Stimulated activated CD4-positive, alpha-beta T cell treated with anti-CD3 and anti-CD28 coated beads, Interleukin-15, amount 100 ng/mL, for 1 hour (primary cell): ENCODE measurements at places on chromosomes 7 and 10.

- no peak for DNase-seq
Observed at GRCh38 chr7:99497766-99498545, 2.1 kb downstream of the ZNF394 start.

DNA sequence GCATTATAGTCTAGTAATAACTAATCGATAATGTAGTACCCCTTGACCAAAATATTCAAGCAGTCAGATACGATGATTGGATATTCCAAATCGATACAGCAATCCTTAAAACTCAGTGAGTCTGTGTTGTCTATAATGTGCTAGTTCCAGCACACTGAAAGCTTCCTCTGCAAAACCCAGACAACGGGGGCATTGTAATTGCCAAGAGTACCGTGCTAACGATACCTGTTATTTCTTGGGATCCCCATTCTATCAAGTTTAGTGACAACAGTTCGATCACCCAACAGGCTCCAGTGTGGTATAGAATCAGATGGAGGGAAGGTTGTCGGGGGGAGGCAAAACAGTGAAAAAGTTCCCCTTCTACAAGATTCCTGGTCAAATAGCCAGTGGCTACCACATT, 865 bp downstream of the ZNF438 start:
- DNase-seq, result no peak

- DNase-seq, result no peak
Observed at GRCh38 chr7:11539853-11540252, 292.1 kb downstream of the THSD7A start.

DNA sequence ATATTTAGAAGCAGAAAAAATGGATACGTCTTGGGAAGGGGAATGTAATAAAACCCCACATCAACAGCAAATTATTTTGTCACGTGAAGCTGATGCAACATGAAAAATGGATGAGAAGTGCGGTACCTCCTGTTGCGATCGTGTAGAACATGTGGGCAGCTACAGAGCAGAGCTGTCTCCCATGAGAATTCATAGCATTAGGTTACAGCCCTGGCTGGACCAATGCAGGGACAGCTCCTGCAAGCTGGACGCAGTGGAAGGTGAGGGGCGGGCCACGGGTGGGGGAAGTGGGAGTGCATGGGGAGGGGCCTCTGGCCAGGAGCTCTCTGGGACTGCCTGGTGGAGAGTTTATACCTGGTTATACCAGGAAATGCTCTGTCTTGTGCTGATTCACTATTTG, 120.3 kb downstream of the GATA3 start:
- no peak for DNase-seq

GRCh38 chr10:61953183-61953582, 51.7 kb downstream of the ARID5B start:
- DNase-seq, result no peak

GRCh38 chr7:41206267-41206666, 496.6 kb downstream of the INHBA start:
- no peak for DNase-seq

DNA sequence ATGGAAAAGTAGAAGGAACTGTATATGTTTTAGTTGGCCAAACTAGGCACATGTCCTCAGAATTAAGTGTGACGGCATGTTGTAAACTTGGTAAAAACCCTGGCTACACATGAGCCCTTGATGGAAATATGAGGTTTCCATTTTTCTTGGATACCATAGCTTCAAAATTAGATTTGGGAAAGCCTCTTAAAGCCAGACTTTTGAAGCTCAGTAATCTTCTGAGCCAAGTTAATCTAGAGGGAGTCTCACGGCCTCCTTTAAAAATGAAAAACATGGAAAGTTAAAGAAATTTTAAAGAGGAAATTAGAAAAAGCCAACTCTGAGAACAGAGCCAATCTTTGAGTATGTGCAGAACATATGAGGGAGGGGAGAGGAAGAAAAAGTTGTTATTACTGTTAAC, 376.0 kb downstream of the CTNNA3 start:
- no peak for DNase-seq

DNA sequence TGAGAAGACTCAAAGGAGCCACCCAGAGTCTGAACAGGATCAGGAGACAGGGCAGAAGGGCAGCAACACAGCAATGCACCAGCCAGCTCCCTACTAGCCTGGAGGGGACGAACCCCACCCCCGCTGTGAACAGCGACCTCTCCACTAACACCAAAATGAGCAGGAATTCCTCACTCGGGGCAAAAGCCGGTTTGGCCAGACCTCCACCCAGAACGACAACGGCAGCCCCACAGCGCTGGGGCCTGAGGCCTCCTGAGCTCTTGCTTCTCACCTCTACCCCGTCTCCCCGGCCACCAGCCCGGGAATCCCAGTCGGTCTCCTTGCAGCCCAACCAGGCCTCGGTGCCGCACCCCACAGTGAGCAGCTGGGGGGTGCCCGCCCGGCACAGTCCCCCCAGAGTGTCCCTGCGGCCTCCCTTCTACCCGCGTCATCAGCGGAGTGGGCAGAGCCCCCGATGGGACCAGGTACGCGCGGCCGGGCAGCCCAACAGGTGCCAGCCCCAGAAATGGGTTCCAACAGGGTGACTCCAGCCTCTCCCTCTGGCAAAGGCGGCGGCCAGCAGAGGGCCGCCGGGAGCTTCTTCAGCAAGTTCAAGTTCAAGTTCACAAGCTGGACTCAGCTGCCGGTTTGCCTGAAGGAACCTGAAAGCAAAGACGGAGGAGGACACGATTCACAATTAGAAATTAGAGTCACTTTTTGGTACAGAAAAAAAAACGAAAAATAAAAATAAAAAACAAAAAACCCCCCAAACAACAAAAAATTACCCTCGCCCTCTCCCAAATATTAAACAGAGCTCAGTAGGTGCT, 129.0 kb downstream of the MARCHF5 start:
- no peak for DNase-seq
